Retina (tissue), 1 donor: ENCODE measurements at places on chromosomes 16 and 17.
A peak's percentile ranks its signal among the peaks of the same experiment; 100 is the strongest.

- DNase-seq = no peak
Measured at GRCh38 chr16:4769306-4769638, 2.3 kb upstream of the ZNF500 start.

- DNase-seq = no peak
Measured at GRCh38 chr16:71956486-71956885, 43.7 kb downstream of the PKD1L3 start.

DNA sequence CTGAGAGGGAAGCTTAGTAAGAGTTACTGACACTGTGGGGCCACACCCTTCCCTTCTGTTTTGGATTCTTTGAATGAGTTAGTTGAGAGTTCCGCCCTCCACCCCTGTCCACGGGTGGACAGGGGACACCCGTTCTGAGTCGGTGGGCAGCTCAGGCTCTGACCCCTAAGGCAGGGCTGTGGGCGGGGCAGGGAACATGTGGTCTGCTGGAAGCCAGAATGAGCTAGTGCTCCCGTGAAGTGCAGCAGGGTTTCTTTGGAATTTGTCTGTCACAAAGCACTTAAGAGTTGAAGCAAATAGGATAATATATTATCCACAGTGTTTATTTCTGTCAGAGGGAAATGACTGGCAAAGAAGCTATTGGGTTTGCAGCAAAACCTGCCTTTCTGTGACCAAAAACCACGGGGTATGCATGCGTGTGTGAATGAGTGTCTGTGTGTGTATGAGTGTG lies 90.1 kb downstream of the CLEC16A start:
- no peak for DNase-seq

GRCh38 chr17:47834756-47835155 lies 3.3 kb downstream of the LRRC46 start:
- DNase-seq = no peak

GRCh38 chr17:46773221-46773605 lies 45.3 kb downstream of the WNT3 start:
- no peak for DNase-seq

GRCh38 chr17:72681844-72682243 lies 410.6 kb downstream of the SLC39A11 start:
- no peak for DNase-seq

- DNase-seq = no peak
Measured at GRCh38 chr16:83989300-83989699, 21.3 kb downstream of the NECAB2 start.

- DNase-seq = no peak
Measured at GRCh38 chr17:73271072-73271471, 9.4 kb upstream of the CPSF4L start.

DNA sequence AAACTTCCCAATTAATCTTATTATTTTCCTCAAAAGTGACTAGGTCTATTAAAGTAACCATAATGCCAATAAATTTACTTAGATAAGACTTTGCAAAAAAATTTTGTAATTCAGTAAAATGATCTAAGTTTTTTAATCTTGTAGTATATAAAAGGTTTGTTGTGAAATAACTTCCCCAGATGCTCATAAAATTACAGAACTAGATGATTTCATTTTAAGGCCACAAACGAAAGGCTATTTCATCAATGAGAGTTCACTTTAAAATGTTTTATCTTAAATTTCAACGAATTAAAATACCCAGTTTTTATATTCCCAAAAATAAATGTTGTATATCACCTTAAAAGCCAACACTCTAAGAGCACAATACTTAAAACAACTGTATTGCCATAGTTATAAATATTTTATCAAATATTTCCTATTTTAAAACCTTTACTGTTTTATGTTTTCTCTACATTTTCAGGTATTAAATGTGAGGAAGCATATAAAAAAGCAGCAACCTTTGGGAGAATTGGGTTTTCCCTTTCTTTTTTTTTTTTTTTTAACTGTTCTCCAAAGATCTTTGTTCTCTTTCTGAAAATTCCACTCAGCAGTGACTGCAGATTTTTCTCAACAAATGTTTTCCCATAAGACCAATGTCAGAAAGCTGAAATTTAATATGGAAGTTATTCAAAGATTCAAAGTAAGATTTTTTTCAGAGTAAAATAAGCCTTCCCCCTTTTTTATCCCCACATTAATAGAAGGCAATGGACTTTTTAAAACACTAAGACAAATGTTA lies 169.9 kb downstream of the CYB561 start:
- no peak for DNase-seq

- DNase-seq = no peak
Measured at GRCh38 chr17:67639979-67640378, 77.8 kb upstream of the NOL11 start.

- no peak for DNase-seq
Measured at GRCh38 chr17:83161298-83162034, 82.1 kb downstream of the METRNL start.

DNA sequence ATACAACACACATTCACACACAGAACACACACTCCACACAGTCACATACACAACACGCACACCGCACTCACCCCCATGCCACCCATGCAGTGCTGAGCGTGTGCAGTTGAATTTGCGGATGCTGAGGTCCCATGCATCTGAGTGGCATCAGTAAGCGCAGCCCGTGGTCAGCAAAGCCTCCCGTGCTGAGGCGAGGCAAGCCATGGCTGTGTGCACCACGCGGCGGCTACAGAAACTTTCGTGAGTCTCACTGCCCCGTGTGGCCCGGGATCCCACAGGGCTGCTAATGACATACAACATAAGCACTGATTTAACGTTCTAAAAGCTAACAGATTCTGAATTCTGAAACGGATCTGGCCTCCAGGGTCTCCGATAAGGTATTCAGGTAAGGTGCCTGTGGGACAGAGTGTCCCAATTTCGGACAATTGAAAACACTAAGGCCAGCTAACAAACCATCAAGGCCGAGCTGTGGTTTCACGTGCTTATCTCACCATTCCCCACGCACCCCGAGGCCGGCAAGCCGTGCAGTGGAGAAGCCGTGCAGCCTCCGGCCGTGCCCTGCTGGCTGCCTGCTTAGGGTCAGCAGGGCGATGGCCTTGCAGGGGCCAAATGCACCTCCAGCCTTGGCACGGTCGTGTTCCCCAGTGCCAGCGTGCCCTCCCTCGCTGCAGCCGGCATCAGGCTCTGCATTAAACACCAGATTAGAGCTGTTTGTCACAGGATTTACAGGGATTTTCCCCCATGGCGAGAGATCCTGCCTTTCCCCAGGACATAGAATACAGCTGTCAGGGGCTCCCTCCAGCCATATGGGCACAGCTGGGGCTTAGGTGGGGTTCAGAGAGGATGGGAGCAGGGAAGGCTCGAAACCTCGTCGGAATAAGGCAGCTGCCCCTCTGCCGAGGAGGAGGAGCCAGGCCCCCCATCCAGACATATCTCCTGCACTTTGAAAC lies 191.7 kb downstream of the C16orf95 start:
- peak; percentile 36 for DNase-seq

- no peak for DNase-seq
Measured at GRCh38 chr17:42817866-42818265, 6.2 kb downstream of the BECN1 start.

GRCh38 chr17:45103269-45103795 lies 29.0 kb downstream of the PLCD3 start:
- no peak for DNase-seq

DNA sequence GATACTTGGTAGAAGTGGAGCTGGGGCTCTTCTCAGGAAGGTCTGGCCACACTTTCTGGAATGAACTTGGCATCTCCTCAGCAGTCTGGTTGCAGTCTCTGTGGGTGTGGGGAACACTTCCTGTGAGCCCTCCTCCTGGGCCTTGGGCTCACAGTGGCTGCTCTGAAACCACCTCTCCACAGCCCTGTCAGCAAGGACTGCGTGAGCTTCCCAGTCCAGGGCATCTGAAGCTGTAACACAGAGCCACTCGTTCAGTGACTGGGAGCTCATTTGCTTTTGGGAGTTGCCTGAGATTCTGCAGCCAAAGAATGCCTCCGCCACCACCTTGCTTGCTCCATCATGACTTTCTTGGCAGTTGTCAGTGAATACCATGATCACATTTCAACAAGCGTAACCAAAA lies 60.0 kb downstream of the CLEC16A start:
- no peak for DNase-seq

DNA sequence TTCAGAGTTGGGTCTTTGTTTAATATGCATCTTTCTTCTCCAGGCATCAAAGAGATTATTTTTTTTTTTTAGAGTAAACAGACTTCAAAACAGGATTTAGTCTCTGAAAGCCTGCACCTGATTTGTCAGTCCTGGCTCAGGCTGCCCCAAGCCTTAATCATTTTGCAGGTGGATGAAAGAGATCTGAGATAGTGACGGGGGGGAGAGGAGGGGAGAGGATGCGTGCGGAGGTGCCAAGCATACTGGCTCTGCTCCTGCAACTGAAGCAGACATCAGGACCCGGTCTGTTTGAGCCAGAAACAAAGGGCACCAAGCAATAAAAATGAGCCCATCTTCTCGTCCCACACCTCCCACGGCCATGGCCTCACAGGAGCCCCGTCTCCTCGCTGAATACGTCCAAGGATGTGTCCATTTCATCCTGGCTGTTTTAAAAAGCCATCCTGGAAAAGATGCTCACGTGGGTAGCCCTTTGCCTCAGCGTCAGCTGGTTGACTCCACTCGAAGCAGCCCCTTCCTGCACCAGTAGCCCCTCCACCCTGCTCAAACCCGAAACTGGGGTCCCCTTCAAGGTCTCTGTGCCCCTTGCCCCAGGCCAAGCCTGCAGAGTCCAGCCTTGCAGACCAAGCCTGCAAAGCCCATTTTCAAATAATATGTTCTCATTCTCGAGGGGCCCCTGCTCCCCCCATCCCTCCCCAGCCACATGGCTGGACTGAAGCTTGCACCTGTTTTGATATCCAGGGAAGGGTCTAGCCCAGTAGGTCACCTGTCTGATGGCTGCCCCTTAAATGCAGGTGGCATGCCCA lies 84.8 kb upstream of the TNRC6C start:
- no peak for DNase-seq

- peak; percentile 9 for DNase-seq
Measured at GRCh38 chr16:76583466-76583865, 306.3 kb downstream of the CNTNAP4 start.

DNA sequence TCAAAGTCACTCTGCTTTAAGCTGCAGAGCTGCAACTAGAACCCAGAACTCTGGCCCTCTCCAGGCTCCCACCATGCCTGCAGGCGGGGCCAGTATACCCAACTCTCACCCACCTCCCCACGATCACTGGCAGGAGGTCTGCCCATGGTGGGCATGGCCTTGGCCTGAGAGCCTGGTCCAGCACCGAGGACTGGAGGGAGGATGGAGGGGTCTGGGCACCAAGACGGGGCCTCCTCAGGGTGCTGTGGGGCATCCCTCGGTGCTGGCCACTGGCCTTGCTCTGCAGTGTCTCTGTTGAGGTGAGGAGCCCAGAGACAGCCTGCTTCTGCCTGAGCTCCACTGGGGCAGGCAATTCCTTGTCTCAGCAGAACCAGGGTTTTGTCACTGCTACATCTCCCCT lies 1.5 kb upstream of the KRT16 start:
- DNase-seq = no peak

DNA sequence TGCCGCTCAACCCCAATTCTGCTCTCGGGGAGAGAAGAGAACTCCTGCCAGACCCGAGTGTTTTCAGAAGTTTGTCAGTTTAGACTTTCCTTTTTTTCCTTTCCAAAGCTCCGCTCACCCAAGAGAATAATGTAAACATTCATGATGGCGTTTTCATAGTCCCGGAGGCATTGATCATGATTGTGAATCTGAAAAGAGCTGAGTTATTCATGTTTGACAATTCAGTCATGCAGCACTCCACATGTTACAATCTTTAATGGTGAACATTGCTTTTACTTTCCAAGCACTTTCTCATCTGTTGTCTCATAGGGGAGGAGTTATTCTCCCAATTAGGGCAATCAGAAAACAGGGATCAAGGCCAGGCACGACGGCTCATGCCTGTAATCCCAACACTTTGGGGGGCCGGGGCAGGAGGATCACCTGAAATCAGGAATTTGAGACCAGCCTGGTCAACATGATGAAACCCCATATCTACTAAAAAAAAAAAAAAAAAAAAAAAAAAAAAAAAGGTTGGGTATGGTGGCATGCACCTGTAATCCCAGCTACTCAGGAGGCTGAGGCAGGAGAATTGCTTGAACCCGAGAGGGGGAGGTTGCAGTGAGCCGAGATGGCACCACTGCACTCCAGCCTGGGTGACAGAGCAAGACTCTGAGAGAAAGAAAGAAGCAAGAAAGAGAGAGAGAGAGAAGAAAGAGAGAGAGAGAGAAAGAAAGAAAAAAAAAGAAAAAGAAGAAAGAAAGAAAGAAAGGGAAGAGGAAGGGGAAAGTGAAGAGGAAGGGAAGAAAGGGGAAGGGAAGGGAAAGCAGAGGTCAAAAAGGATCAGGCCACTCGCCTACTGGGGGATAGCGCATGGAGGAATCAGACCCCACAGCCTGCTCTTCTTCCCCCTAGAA lies 70.0 kb upstream of the TNRC6C start:
- DNase-seq = no peak

- no peak for DNase-seq
Measured at GRCh38 chr16:57695680-57696069, 1.1 kb downstream of the DRC7 start.

DNA sequence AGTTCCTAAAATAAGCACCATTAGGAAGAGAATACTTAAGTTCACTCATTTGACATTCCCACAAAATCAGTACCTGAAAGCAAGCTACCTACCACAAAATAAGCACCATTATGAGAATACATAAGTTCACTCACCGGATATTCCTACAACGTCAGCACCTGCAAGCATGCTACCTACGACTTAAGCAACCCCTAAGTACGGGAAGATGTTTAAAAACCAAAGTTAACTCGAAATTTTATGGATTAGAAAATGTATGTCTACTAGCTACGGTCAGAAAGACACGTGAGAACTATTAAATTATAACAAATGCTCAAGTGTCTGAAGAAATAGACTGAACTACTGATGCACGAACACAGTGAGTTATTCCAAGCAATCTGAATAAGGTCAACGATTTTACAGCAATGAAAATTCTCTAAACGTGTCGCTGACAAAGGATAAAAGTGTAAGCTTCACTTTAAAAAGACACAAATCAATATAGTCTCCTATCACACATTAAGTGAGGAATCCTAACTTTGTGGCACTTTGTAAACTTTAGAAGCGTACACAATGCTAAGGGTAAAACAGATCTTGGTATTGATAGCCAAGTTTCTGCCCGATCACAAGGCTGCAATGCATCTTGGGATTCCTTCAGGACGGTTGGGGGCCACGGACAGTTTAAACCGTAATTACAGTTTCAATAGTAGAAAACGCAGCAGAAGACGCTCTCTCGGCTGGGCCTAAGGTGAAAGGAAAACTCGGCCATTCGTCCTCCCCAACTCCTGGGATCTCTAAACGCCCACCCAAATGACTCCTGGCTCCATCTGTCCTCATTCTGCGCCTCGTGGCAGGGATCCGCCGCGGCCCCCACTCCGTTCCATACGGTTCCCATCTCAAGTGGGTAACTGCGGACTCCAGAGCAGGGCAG lies 1.3 kb downstream of the GSPT1 start:
- peak; percentile 58 for DNase-seq

- DNase-seq = no peak
Measured at GRCh38 chr17:17098551-17099179, 56.4 kb downstream of the MPRIP start.

GRCh38 chr16:82011199-82011641 lies at the start of gene SDR42E1:
SDR42E1 (minus strand) TSS chr16:82011470; CDS start chr16:82000858, 10,612 bp downstream.
- DNase-seq = no peak
